NCI-H187 (cell line): ENCODE measurements at places on chromosomes 13 and 19.

GRCh38 chr19:54345938-54346386, 7.0 kb upstream of the LILRA4 start:
- DNase-seq = no peak

DNA sequence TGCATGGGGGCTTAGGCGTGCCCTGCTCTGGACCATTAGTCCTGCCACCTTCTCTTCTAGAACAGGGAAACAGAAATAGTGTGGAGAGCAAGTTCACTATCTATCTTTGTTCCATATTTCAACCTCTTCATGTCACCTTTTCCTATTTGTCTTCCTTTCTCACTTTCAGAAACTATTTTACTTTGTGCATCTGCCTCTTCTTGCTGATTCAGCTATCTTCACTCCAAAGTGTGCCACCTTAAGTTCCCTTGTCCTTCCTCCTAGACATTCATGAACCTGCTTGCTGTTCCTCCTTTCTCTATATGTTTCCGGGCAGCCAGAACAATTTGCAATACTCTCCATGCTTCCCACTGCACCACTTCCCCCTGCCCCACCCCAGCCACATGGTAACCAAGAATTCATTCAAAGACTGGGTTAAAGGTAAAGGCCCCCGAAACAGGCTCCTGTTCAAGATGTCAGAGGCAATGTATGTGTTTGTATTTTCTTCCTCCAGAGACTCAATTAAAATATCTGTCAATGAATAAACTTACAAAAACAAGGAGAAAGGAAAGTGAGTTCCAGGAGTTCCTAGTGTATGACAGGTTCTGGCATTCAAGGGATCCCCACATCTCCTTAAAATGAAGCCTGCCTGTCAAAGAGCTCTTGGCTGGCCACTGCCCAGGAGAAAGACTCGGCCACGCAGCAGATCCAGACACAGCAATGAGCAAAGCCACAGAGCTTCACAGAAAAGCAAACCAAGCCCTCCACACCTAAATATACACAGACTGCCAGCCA, 268.1 kb downstream of the DNAJC15 start:
- no peak for DNase-seq

DNA sequence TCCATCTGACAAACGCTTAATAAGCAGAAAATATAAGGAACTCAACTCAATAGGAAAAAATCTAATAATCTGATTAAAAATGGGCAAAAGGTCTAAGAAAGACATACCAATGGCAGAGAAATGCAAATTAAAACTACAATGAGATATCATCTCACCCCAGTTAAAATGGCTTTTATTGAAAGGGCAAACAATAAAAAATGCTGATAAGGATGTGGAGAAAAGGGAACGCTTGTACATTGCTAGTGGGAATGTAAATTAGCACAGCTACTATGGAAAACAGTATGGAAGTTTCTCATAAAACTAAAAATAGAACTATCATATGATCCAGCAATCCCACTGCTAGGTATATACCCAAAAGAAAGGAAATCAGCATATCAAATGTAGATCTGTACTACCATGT, 508.8 kb upstream of the GPC6 start:
- no peak for DNase-seq

DNA sequence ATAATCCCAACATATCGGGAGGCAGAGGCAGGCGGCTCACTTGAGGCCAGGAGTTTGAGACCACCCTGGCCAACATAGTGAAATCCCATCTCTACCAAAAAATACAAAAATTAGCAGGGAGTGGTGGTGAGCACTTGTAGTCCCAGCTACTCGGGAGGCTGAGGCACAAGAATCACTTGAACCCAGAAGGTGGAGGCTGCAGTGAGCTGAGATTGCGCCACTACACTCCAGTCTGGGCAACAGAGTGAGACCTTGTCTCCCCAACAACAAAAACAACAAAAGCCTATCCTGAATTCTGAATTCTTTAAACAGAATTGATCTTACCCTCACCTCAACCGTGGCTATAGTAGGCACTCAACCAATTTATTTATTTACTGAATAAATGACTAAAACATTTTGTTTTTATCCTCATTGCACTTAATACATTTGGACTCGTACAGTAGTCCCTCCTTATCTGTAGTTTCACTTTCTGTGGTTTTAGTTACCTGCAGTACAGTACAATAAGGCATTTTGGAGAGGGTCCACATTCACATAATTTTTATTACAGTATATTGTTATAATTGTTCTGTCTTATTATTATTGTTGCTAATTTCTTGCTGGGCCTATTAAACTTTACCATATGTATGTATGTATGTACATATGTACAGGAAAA, 98.8 kb downstream of the TBC1D4 start:
- no peak for DNase-seq

DNA sequence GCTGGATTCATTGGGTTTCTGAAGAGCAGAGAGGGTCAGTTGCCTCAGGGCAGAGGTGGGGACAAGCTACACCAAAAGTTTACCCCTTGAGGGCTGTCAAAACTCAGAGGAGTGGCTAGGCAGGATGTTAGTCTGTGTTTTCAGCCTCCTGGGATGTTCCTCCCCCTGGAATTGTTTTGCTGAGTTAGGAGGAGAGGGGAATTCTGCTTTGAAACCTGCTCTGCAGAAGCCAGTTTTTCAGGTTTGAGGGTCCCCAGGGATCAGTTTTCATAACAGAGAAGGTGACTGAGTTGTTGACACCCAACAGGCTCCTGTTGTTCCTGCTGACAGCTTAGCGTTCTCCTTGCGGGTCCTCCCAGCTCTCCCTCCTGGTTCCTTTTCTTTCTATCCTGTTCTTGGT, 121.9 kb upstream of the TMTC4 start:
- no peak for DNase-seq

- no peak for DNase-seq
Measured at GRCh38 chr13:93955904-93956303, 523.6 kb downstream of the DCT start.

DNA sequence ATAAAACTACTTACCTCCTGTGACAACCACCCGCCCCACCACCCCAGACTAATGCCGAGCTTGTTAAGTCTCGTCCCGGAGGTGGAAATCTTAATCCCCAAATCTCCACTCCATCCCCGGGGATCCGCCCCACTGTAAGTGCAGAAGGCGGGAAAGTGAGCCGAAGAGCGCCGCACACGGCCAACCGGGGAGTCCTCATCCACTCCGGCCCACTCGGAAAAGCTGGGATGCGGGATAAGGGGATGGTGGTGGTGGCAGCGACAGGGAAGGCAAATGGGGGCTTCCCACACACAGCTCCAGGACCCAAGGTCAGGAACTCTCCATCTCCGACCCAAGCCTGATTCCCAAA, 621 bp downstream of the FBL start:
- DNase-seq = no peak

GRCh38 chr13:25859528-25859927, 192.3 kb downstream of the SHISA2 start:
- DNase-seq = no peak

GRCh38 chr13:23959231-23959862, 62.0 kb upstream of the C1QTNF9B start:
- no peak for DNase-seq
